Left renal cortex interstitium (tissue), 4 donors: ENCODE measurements at places on chromosomes 1 and 21.

DNA sequence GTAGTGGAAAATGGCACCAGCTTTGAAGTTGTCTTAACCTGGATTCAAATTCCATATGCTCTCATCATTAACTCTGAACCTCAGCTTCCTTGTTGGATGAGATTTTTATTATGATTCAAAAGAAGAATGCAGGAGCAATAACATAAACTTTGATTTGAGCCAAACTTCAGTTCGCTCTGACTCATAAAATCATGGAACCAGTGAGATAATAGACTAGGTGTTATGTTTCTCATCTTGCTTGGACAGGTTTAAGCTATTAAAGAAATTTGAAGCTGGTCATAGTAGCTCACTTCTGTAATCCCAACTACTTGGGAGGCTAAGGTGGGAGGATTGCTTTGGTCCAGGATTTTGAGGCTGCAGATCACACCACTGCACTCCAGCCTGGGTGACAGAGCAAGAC, 172.8 kb downstream of the CLEC20A start:
- no peak for DNase-seq

GRCh38 chr1:221884821-221885220, 142.9 kb upstream of the DUSP10 start:
- DNase-seq: no peak

GRCh38 chr1:151840421-151840820, 801 bp upstream of the C2CD4D start:
- no peak for DNase-seq

- no peak for DNase-seq
Measured at GRCh38 chr1:66563941-66564630, 30.1 kb downstream of the SGIP1 start.

GRCh38 chr1:2439369-2439768, 27.0 kb upstream of the PEX10 start:
- no peak for DNase-seq

- no peak for DNase-seq
Measured at GRCh38 chr1:95396557-95396956, 162.5 kb downstream of the RWDD3 start.

GRCh38 chr21:46229923-46230260, 1.3 kb upstream of the LSS start:
- DNase-seq: no peak

DNA sequence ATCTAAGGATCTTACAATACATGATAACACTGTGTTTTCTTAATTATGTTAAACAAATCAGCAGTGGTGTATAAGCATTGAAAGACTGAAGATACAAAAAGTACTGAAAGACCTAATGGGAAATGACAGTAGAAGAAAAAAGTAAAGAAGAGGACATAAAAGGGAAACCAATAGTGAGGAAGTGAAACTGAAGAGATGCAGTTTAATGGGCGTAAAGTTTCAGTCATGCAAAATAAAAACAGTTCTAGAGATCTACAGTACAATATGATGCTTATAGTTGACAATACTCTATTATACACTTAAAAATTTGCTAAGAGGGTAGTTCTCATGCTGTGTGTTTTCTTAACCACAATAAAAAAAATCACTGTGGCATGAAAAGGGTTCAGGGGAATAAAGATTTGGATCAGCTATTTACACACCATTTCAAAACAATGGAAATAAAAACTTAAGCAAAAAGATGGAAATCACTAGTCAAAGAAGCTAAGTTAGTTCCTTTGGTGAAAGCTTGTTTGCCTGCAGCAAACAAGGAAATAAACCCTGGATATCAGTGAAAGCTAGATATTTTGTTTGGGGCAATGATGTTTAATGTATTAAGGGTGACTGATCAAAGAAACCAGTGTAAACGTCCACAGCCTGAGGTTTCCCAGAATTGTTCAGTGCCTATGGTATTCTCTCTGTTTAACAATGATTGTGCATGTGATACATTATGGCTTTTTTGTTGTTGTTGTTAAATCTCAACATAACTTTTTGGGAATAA, 1160.8 kb upstream of the ADGRL2 start:
- DNase-seq: no peak

DNA sequence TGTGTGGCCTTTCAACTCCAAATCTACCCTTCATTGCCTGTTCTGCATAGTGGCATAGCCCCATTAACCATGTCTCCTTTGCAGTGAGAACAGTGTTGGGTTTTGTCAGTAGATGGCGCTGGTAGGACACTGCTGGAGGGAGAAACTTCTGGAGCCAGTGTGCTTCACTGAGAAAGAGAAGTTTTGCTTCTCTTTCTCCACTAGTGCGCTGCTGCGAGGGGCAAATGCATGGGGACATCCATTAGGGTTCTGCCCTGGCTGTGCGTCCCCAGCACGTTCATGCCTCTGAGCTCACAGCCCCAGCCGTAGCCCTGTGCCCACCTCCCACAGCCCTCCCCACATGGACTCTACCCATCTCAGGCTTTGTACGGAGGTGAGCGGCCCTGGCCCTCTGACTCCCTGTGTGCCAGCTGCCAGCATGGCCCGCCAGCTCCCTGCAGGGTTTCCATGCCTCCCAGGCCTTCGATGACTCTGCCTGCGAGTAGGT, 53.1 kb downstream of the RIMS3 start:
- DNase-seq: no peak

- DNase-seq: no peak
Measured at GRCh38 chr1:93750955-93751354, 69.3 kb upstream of the BCAR3 start.

GRCh38 chr1:201648066-201648906, 109.4 kb downstream of the NAV1 start:
- no peak for DNase-seq

DNA sequence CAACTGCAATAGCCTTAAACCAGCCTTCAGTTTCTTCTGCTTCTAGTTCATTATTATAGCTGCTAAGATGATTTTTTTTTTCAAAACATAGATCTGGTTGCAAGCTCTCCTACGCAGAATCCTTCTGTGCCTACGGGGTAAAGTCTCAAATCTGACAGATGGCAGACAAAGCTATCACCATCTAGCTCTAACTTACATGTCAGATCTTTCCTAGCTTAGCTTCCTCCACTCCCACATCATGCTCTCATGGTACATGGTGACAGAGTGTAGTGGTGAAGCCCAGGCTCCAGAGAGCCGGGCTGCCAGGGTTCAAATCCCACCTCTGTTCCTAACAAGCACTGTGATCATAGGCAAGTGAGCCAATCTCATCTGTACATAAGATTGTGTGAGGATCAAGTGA, 24.2 kb upstream of the GUCA2B start:
- no peak for DNase-seq

DNA sequence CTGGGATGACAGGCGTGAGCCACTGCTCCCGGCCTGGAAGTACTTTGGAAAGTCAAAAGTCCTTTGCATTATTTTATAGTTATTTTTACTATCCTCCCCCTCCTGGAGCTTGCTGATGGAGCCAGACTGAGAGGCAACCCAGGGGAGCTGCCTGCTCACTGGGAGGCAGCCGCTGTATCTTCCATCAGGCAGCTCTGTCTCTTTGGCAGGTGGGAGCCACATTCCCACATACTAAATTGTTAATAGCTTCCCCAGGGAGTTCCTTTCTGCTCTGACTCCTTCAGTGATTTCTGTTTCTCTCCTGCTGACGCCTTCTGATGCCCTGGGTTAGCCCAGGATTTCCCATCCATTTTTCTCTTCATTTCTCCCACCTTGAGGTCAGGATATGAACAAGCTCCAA, 4.9 kb upstream of the OPRD1 start:
- DNase-seq: no peak

DNA sequence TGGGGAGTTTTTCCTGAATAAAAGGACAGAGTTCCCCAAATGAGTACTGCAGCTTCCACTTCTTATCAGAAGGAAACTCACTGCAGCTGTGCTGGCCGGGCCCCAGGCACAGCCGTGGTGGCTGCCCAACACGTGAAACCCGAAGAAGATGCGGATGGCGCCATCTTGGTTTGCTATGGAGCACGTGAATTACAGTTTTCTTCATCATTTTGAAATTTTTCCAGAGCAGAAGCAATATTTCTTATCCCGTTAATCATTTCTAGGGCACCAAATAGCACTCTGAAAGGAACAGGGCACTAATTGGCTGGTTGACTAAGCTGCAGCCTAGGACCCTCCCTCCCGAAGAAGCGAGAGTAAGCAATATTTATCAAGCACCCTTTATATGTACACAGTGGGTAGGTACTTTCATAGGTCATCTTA, 63.2 kb upstream of the EPS8L3 start:
- DNase-seq: no peak

DNA sequence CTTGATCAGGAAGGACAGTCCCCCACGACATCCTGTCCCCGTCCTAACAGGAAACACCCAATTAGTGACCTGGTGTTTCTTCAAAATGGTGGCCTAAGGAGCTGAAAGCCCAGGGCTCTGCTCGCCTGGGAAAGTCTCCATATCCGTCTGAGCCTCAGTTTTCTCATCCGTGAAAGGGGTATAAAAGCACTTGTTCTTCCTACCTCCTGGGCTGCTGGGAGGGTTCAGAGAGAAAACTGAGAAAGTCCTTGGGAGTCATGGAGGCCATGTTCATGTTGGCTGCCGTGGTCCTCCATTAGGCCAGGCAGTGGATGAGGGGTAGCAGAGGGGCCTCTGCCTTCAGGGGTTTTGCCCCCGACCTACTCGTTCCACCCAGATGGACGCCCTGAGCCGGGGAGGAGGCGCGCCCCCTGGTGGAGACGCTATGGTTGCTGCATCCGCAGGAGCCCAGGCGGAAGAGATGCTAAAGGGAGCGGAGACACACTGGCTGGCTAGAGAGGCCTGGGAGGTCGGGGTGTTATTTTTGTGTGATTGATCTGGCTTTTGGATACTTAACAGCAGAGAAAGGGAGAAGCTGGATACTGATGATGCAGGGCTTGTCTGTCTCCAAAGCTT, 113.5 kb downstream of the PRDM2 start:
- DNase-seq: no peak

- no peak for DNase-seq
Measured at GRCh38 chr1:194445244-194445643, 1258.8 kb upstream of the B3GALT2 start.

GRCh38 chr1:26354972-26355371, 1.0 kb upstream of the CRYBG2 start:
- DNase-seq: no peak

DNA sequence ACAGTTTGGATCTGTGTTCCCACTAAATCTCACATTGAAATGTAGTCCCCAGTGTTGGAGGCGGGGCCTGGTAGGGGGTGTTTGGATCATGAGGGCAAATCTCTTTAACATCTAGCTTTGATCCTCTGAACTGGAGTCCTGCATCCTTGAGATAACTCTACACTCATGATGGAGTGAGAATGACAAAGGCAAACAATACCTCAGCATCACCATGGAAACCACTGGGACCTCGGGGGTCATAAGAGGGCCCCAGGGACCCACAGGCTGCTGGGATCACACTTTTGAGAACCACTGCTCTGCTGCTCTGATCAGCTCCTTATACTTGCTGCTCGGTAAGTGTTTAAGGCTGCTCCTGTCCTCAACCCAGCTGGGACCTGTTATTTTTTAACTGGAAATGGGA, 13.4 kb upstream of the OBSCN start:
- DNase-seq: no peak

DNA sequence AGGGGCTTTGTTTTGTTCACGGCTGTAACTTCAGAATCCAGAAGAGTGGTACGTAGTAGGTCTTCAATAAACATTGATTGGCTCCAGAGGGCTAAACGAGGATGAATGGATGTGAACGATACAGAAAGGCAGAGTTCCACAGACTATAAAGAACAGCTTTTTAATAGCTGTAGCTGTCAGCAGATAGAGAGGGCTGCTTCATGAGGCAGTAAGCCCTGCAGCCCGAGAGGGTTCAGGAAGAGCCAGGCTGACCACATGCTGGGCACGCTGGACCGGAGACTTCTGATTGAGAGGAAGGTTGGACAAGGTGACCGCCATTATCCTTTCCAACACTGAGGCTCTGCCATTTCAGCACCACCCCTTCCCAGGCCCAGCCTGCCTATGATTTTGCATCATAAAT, 45.3 kb downstream of the KIRREL1 start:
- no peak for DNase-seq

DNA sequence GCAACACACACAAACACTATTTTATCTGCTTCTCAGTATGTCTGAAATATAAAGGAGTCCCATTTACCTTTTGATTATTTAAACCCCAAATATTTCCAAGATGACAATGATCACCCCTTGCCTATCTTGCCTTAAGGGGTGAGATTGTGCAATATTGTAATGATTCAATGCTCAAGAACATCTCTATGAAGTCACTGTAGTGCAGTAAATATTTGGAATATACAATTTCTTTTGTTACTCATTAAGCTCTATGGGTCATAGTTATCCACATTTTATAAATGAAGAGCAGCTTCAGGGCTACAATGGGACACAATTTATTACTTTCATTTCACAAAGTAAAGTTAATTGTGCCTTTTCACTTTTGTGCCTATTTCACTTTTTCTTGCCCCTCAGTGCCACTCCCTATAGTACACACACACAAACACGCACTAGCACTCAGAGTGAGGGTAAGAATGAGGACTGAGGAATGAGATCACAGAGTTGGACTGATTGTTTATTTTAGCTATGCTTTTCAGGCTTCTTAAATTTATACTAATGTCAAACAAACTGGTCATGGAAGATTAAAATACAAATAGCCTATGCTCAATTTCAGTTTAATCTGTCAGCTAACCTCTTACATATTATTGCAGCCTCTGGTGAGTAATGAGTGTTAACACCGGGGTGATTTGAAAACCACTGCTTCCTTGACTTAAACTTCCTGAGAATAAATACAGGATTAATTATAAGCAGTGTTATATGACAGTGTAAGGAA, 521.0 kb upstream of the B3GALT2 start:
- peak; percentile 7 for DNase-seq

GRCh38 chr1:7298145-7298544, 473.0 kb upstream of the VAMP3 start:
- no peak for DNase-seq

GRCh38 chr1:8599646-8600212, 217.7 kb downstream of the RERE start:
- DNase-seq: no peak

- no peak for DNase-seq
Measured at GRCh38 chr1:180218806-180219765, 11.0 kb upstream of the LHX4 start.

DNA sequence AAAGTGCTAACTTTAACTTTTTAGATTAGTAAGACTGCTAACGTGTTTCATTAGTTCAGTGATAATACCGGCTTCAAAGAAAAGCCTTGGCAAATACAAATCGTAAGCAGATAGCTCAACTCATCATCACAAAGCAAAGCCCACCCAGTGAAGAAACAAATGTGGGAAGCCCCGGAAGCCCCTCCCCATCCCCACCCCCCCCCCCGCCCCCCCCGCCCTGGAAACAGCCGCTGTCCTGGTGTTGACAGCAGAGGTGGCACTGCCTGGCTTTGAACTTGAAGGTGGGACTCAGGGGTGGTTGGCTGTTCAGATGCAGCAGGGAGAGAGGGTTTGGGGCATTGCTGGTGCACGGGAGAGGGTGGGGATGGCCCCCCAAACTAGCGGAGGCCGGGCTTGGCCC, 14.1 kb downstream of the PDXK start:
- no peak for DNase-seq
